ENCODE measurements at places on chromosomes 1 and 21.

DNA sequence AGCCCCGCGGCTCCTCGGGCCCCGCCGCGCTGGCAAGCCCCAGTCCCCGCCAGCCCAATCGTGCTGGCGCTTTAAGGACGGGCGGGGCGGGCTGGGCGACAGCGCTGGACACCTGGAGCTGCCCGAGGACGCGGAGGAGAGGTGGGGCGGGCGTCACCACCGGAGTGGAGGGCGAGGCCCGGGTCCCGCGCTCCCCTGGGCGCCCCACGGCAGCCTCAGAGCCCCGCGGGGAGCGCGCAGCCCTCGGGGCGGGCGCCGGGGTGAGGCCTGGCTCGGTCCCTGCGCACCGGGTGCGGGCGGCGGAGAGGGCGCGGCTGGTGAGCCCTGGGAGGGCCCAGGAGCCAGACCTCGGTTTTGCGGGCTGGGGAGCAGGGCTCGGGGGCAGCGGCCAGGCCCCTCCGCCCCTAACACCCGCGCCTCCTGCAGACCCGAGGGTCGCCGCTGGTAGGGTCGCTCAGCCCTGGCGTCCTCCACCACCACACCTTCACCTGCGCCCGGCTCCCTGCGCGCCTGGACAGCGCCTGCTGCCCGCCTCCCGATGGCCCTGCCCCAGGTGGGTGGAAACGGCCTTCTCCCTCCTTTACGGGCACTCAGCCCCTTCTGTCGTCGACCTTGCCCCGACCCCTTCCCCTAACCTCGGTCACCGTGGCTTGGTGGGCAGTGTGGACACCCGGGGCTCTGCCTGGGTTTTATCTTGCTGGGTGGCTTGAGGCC, at the start of gene TMEM61:
Gene TMEM61 (plus strand): TSS at position 101 of the 714 bp plus-strand sequence. CDS start 438 bp downstream, at position 539.
- DNase-seq, result no peak

GRCh38 chr1:36971852-36972618, 62.3 kb downstream of the GRIK3 start:
- no peak for DNase-seq

- no peak for DNase-seq
These were observed 334.8 kb upstream of the CAMK1G start for GRCh38 chr1:209248649-209249279.

GRCh38 chr1:247332215-247332622, 552 bp upstream of the ZNF496 start:
- DNase-seq, result peak; percentile 28

- no peak for DNase-seq
These were observed 68.1 kb upstream of the ANGPTL1 start for GRCh38 chr1:178938959-178939317.

DNA sequence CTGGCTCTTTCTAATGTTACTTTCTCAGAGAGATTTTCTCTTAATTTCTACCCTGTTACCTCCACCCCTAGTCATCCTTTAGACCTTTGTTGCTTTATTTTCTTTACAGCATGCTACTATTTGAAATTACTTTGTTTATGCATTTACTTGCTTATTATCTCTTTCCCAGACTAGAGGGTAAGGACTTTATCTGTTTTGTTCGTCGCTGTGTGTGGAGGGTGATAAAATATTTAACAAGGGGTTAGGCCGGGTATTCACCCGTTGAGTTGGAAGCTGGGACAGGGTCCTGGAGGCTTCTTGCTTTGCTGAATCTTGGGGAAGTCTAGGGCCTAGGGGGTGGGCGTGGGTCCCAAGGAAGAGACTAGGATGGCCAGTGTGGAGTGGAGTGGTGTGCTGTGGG, 43.6 kb downstream of the CDC14A start:
- DNase-seq, result no peak

DNA sequence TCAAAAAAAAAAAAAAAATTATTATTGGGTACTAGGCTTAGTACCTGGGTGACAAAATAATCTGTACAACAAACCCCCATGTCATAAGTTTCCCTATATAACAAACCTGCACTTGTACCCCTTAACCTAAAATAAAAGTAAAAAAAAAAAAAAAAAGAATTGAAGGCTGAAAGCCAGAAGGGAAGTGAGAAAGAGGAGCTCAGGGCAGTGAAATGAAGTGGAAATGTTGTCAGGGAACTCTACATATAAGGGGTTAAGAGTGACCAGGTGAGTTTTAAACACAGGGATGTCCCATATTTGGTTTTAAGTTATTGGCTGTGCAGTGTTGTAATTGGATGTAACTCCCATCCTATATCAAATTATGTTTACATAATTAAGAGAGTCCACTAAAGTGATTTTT, 85.7 kb upstream of the ABCD3 start:
- DNase-seq, result no peak
